ENCODE measurements at places on chromosomes 11 and 22. TPM values are rescaled to one million over a fixed set of nuclear protein-coding genes. Genes with fewer than 3 reads are reported as not detected.

MYBPC3 gene
- total RNA-seq = 0.08 TPM

- no peak for DNase-seq
Measured at GRCh38 chr11:94958121-94958696, 15.1 kb downstream of the CWC15 start.

- DNase-seq = no peak
Measured at GRCh38 chr22:22897091-22897490, 9.5 kb downstream of the IGLL5 start.

GRCh38 chr22:17634696-17635095 lies 3.9 kb upstream of the BCL2L13 start:
- no peak for DNase-seq

DNA sequence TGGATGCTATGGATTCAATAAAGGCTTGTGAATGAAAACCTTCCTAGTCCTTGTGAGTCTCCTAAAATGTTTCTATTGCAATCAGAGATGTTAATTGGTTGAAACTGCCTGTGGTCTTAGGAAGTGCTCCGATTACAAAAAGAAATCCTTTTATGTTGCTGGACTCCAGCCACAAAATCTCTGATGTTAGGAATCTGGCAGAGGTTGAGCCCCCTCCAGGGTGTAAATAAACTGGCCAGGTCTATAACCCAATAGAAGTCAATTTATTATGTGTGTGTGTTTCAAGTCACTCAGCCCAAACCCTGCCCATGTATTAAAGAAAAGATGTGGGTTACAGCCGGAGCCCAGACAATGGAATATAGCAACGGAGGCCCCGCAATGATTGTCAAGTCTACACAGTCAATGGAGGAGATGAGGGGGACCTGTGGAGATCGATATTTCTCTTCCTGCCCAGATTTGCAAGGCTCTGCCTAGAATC lies 218.1 kb upstream of the SORL1-AS1 start:
- DNase-seq = no peak

DMC1 gene
- not detected for total RNA-seq

C11orf52 gene
- total RNA-seq = 11.8 TPM

OAF gene
- 345 TPM for total RNA-seq

PKNOX2 gene
- total RNA-seq = 0.63 TPM

MRPL21 gene
- total RNA-seq = 23.4 TPM

GRCh38 chr11:125592305-125593113 lies at the start of gene STT3A:
Gene STT3A (plus strand): TSS chr11:125592852. CDS start chr11:125595916, 3,064 bp downstream.
- DNase-seq = peak; percentile 100

- peak; percentile 28 for DNase-seq
Measured at GRCh38 chr22:48395201-48395600, 1432.5 kb downstream of the BRD1 start.

- no peak for DNase-seq
Measured at GRCh38 chr11:30393012-30393411, 70.1 kb downstream of the ARL14EP start.

PHETA2 gene
- 1.2 TPM for total RNA-seq

VSIG2 gene
- 1.3 TPM for total RNA-seq

DNA sequence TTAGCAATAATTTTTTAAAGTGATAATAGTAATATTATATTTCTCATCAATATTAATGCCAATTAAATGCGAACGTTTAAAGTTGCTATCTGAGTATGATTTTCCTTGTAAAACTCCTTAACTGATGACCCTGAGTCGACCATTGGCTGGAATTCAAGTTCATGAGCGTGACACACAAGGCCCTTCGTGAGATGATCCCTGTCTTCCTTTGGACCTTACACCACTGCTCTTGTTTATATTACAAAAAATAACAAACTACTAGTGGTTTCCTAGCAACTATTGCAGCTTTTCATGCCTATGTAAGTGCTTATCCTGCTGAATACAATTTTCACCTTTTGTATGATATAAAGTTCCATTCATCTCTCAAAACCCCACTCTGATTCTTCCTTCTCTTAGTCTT lies 752.9 kb downstream of the CNTN5 start:
- no peak for DNase-seq

ACTN3 gene
- total RNA-seq = not detected

- DNase-seq = no peak
Measured at GRCh38 chr22:31080164-31080847, 812 bp upstream of the SMTN start.

RPS6KA4 gene
- total RNA-seq = 9.8 TPM

ZBTB16 gene
- total RNA-seq = 160 TPM

- DNase-seq = no peak
Measured at GRCh38 chr22:16989915-16990314, 18.1 kb downstream of the GAB4 start.

FBLN1 gene
- 3.8 TPM for total RNA-seq

GRCh38 chr22:44815099-44816070 lies 63.0 kb downstream of the ARHGAP8 start:
- no peak for DNase-seq

Data from left lobe of liver (tissue), 2 donors.